ENCODE measurements at places on chromosomes 4 and X.

DNA sequence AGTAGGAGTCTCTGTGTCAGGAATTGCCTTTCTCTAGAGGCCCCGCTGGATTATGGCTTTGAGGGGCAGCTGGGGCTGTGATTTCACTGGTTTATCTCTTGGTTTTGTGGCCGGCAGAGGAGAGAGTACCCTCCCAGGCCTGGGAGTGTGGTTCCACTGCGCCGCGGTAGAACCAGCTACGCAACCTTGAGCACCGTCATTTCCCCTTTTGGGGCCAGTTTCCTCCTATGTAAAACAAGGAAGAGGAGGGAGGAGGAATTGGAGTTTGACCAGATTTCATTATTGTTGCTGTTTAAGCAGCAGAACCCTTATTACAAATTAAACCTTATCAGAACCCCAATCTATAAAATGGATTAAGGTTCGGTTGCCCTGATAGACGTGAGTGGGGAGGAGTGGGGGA lies 4.4 kb downstream of the SOX3 start:
- no peak for DNase-seq

- DNase-seq: no peak
Observed at GRCh38 chr4:164695650-164696049, 58.3 kb upstream of the SMIM31 start.

- no peak for DNase-seq
Observed at GRCh38 chr4:139563515-139563914, 7.5 kb upstream of the SETD7 start.

GRCh38 chr4:113678641-113679040 lies 82.9 kb downstream of the CAMK2D start:
- no peak for DNase-seq

DNA sequence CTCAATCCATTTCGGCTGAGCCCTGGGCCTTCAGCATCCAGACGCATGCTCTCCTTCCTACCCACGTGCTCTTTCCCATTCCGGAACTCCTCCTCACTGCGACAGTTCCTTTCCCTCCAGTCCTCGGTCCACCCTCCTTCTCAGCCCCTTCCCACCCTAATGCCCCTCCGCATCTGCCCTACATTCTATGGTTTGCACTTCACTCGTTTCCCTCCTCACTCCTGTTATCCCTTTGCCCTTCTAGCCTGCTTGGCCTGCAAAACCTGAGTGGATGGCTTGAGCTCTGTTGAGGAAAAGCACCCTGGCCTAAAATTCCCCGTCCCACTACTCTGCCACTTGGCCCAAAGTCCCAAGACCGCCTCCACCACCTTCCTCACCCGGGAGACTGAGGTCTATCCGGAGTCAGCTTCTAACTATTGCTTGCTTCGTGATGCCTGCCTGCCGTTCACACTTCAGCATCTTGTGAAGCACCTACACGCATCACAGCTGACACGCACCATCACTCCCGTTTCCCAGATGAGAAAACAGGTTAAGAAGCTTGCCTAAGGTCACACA lies 38.6 kb downstream of the MAP7D3 start:
- DNase-seq: no peak

GRCh38 chr4:24315056-24315455 lies 269.3 kb downstream of the DHX15 start:
- no peak for DNase-seq

GRCh38 chr4:158164768-158165213 lies 8.0 kb downstream of the GASK1B start:
- no peak for DNase-seq

- peak; percentile 30 for DNase-seq
Observed at GRCh38 chrX:75522565-75523431, at the start of gene ZDHHC15. TSS of gene ZDHHC15 (minus strand) at chrX:75523037. CDS start at chrX:75523024, 13 bp downstream.

DNA sequence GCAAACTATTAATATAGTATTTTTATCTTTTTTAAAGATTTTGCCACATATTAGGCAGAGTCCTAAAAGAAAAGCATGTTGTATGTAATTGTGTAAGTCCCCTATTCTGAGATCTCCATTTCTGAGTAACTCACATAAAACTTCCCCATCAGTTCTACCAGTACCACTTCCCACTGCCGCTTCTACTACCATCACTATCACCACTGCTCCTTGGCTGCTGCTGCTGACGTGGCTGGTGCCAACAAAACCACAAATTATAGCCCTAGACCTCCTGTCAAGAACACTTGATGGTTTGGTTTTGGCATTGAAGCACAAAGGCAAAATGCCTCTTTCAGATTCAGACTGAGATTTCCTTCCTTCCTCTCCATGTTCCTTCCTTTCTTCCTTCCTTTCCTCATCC lies 106.4 kb downstream of the MMRN1 start:
- DNase-seq: no peak

DNA sequence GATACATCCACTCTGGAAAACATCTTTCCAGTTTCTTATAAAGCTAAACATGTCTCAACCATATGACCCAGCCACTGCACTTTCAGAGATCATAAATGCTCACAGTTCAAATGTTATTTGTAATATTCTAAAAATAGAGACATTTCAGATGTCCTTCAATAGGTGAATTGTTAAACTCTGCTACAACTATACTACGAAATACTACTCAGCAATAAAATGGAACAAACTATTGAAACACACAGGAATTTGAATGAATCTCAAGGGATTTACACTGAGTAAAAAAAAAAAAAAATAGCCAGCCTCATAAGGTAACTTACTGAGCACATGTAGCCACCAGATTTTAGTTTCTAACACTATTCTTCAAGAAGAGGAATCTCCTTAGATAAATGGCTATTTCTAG lies 253.9 kb downstream of the PCDH18 start:
- no peak for DNase-seq

DNA sequence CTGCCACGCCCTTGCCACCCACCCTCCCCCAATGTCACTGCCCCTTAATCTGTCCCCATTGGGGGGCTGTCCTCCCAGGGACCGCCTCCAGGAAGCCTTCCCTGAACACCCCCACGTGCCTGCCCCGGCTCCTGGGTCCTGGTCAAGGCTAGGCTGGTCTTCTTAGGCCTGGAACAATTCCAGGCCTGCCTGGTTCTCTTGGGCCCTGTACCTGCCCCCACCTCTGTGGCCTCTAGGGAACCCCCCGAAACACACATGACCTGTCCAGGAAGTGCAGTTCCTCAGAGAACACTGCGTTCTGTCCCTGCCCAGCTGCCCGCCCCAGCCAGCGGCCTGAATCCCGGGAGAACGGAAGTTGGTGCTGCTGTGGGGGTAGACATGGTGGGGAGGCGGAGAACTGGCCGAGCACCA lies 5.1 kb downstream of the MXD4 start:
- DNase-seq: no peak

GRCh38 chr4:76322236-76322635 lies 15.7 kb downstream of the STBD1 start:
- DNase-seq: no peak

DNA sequence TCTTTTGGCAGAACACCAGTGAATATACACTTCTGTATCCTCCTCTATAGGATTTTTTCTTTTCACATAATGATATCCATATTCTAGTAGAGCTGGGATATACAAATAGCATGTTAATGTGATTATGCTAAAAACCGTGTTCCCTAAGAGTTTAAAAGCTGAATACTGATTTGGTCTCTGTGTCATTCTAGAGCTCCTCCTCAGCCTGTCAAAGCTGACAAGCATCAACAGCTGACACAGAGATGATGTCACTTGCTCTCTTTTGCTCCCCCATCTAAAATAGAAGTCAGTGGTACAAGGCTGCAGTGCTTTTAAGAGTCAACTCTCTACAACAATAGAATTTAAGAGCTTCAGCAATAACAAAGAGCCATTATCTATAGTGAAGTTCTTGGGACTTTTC lies 17.1 kb upstream of the HERC3 start:
- DNase-seq: no peak
